Endothelial cell of umbilical vein (primary cell): ENCODE measurements at places on chromosomes 3 and 15. TPM values are rescaled to one million over a fixed set of nuclear protein-coding genes. Genes with fewer than 3 reads are reported as not detected.

DNA sequence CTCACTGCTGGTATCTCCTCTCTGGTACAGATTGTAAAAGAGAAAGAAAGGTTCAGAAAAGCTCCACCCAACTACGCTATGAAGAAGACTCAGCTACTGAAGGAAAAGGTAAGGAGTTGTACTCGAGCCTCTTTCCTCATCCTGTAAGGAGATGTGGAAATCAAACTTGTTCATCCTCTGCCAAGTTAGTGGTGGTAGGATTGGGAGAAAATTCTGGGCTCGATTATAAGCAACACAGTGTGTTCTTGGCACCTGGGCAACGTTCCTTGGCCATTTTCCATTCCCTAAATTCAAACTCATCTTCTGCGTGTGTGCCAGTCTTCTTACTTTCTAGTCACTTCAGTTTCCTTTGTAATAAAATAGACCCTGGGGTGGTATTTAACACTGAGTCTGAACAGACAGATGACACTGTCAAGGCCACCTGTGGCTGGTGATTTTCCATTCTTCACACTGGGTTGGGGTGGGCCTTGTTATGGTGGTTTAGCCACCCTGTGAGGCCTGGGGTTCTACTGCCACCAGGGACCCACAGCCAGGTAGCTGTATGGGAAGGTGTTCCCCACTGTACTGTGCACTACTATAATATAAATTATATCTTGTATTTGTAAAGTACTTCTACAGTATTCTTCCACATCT is 17.1 kb upstream of the ITPKA start:
- H3K4me3 ChIP-seq = no peak overlapping the region
- DNase-seq = no peak
- H3K4me1 ChIP-seq = no peaks in the 10 kb centered on the region
- H3K36me3 ChIP-seq = peaks cover 30% of the 10 kb centered on the region

DNA sequence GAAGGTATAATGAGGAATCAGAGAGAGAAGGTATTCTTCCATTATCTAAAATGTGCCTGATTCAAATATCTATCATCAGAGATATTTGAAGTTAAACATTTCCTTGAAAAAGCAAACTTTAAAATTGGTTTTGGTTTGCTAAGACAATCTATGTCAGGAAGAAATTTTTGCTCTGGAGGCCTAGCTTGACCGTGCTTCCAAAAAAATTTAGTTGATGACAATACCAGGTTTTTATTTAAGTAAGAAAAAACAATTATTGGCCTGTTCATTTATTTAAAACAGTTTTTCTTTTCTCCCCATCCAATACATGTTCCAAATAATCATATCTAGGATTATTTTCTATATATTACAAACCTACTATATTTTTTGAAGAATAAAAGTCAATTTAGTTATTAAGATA is 75.3 kb downstream of the OTOL1 start:
- DNase-seq = no peak
- no peaks in the 10 kb centered on the region for H3K27me3 ChIP-seq
- no peak overlapping the region for H3K27ac ChIP-seq
- no peak overlapping the region for H3K4me3 ChIP-seq
- H3K4me1 ChIP-seq = no peaks in the 10 kb centered on the region
- H3K36me3 ChIP-seq = no peaks in the 10 kb centered on the region

The CRYGS gene
- total RNA-seq = 3.8 and 5.0 TPM in 2 replicates

- peaks cover 8% of the 10 kb centered on the region for H3K36me3 ChIP-seq
- H3K27ac ChIP-seq = no peak overlapping the region
- H3K4me1 ChIP-seq = no peaks in the 10 kb centered on the region
- DNase-seq = no peak
- H3K27me3 ChIP-seq = no peaks in the 10 kb centered on the region
Measured at GRCh38 chr3:16370872-16371740, 106.1 kb downstream of the OXNAD1 start.

The DUOXA1 gene
- not detected in 2 replicates for total RNA-seq

The ONECUT1 gene
- not detected in 2 replicates for total RNA-seq

- no peak overlapping the region for H3K4me3 ChIP-seq
- no peak for DNase-seq
- H3K36me3 ChIP-seq = no peaks in the 10 kb centered on the region
- no peak overlapping the region for H3K27ac ChIP-seq
Measured at GRCh38 chr3:28547677-28548076, 199.1 kb upstream of the AZI2 start.

The C2CD4B gene
- 28.4 and 31.7 TPM in 2 replicates for total RNA-seq

The NT5DC2 gene
- total RNA-seq = 298 and 327 TPM in 2 replicates
